ENCODE measurements at places on chromosomes 1 and 21.

- DNase-seq = no peak
These were observed 21.9 kb downstream of the RHEX start for GRCh38 chr1:206074839-206075238.

DNA sequence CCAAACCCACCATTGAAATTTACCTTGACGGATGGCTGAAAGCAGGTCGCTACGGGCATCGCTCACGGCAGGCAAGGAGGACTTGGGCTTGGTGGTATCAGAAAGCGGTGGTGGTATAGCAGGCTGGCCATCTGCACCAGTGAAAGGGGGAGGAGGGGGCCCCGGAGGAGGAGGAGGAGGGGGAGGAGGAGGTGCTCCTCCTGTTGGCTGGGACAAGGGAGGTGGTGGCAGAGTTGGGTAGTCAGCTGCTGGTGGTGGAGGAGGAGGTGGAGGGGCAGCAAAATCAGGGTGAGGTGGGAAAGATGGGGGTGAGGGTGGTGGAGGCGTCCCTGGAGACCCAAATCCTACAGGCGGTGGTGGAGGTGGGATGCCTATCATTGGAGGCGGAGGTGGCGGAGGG, 17.2 kb downstream of the GPR3 start:
- no peak for DNase-seq

- DNase-seq = peak; percentile 88
These were observed 4.4 kb upstream of the LGR6 start for GRCh38 chr1:202189001-202189790.

DNA sequence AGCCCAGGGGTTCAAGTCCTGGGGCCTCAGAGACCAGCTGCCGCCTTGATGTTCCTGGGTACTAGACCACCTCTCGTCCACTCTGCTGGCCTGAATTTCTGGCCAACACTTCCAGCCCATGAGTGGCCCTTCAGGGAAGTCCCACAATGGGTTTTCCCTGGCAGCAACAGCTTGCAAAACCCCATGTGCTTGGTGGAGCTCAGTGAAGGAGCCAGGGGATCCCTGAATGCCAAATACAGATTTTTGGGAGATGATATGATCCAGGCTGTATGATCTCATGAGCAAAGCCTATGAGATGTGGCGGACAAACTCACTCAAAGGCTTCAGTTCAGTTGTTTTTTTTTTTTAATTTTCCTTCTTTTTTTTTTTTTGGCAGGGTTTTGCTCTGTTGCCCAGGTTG, 9.6 kb upstream of the RASSF5 start:
- DNase-seq = no peak

GRCh38 chr1:1684031-1684681, 8.4 kb downstream of the SLC35E2B start:
- DNase-seq = no peak

DNA sequence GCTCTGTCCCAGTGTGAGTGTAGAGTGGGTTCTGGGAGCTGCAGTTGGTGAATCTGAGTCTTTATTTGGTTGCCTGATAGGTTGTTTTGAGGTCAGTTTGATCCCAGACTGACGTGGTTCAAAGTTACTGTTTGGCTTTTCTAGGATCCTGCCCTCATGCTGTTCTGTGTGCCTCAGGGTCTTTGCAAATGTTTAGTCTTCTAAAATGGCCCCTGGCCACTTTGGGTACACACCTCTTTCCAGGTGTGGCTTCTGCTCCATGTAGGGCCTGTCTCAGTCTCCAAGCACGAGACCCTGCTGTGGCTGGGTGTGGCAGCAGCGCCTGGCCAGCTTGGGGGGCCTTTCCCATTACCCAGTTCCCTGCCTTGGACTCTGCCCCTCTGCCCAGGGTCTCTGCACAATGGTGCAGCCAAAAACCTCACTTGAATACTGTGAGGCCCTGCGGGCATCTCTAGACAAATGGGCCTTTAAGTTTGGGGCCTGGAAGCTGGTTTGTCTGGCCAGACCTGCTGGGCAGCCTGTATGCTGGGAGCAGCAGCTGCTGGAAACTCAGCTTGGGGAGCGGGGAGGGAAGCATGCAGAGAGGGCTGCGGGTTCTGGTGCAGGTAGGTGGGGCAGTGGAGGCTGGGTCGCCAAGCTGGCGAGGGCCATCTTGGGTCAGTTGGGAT, 5.6 kb downstream of the PTPRF start:
- no peak for DNase-seq

GRCh38 chr1:154813846-154814505, 56.1 kb downstream of the KCNN3 start:
- DNase-seq = no peak

DNA sequence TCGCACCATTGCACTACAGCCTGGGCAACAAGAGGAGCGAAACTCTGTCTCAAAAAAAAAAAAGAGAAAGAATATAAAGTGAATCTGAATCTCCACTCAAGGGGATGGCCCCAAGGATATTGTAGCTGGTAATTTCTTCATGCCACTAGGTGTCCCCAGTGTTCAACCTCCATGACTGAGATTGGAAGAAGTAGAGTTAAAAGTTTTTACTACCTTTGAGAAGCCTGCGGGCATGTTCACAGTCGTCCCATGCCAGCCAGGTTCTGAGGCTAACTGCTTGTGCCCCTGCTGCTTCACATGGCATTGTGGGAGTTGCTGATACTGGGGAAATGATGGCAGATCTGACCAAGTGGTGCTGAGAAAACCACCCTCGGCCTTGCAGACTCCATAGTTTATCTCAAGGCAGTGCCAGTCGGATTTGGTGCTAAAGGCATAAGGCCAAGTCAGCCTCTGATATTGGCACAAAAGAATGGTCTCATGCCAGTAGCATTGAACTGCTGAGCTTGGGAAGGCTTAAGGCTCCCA, 10.8 kb upstream of the SHISA4 start:
- DNase-seq = no peak

DNA sequence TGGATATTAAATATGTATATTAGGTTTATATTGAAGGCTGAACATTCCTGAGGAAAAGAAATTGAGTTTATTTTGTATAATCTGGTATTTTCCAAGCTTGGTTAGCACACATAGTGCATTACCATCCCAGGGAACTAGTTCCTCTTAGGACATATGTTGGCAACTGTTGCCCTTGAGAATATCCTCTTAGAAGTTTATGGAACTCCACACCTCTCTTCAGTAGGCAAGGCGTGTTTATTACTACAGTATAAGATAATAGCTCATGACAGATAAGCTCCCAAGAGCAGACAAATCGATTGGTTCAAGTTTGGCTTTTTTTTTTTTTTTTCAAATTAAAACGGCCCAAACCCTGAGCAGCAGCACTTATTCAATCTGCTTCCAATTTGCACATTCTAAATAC, 59.8 kb upstream of the SIPA1L2 start:
- DNase-seq = no peak

- DNase-seq = peak; percentile 48
These were observed 71.5 kb downstream of the HHAT start for GRCh38 chr1:210400043-210400840.

DNA sequence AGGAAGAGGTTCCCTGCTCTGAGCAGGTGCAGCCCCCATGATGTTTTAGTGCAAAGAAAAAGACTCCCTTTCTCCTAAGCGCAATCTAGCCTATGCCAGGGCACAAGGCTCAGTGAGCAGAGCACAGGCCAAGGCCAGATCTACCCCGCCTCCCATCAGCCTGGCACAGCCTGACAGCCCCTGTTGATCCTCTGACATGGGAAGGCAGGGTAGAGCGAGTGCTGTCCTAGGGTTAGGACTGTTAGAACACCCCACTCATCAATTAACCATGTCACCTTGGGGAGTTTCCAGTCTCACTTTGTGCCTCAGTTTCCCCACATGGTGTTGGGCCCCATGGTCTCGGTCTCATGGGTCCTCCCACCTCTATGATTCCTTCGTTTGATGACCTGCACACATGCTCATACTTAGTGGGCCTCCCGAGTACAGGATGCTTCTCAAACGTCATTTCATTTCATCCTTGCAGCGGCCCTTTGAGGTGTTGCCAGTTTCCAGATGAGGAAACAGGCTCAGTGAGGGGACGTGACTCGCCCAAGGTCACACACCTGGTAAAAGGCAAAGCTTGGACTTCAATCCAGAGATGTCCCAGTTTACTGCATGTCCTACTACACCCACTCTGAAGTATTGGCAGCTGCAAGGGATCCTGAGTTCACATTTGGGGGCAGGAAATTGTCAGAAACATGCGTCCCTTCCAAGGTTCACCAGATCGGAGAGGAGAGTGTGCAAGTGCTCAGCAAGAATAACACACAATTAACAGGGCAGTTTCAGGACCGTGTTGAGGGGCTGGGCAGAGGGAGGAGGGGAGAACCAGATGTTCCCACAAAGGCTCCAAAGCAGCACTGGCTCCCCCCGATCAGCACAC, 213.3 kb downstream of the TRABD2B start:
- DNase-seq = no peak

- no peak for DNase-seq
These were observed 355.1 kb downstream of the GPATCH2 start for GRCh38 chr1:217275655-217276398.

DNA sequence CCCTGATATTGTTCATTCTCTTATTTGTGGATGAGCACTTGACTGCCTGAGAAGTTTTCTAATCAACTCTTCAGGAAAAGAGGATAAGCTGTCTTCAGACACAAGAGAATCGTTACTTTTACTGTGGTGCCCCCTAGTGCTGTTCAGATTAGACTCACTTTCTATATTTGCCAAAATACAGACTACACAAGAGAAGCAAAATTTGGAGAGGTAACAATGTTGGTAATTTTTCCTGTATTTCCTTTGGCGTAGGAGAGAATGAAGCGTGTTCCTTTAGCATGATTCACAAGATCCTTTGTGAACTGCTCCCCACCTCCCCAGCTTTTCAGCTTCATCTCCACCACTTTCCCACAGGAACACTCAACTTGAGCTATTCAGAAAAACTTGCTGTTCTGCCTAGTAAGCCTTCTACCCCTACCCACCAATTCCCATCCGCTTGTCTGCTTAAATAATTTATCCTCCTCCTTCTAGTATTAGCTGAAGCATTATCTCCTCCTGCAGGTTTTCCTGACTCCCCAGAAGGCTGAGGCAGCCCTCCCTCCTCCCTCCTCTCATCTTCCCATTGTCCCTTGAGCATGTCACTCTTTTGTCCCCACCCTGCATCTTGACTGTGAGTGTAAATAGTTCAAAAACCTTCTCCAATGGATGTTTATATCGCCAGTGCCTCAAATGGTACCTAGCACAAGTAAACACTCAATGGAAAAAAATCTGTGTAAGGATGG, 4.5 kb downstream of the TNFSF4 start:
- DNase-seq = no peak

GRCh38 chr1:117527566-117528102, 78.2 kb upstream of the TENT5C start:
- no peak for DNase-seq

DNA sequence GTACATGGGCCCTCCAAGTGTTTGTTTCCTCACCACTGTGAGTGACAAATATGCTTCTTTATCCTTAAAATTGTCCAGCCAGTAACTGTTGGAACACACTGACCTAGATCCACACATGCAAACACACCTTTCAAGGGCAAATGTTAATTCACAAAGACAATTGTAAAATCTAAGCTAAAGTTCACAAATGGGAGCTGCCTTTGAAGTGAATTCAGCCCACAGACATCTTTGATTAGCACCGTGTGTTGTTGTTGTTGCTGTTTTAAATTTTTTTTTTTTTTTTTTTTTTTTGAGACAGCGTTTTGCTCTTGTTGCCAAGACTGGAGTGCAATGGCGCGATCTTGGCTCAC, 52.3 kb upstream of the SLC16A1 start:
- DNase-seq = no peak

DNA sequence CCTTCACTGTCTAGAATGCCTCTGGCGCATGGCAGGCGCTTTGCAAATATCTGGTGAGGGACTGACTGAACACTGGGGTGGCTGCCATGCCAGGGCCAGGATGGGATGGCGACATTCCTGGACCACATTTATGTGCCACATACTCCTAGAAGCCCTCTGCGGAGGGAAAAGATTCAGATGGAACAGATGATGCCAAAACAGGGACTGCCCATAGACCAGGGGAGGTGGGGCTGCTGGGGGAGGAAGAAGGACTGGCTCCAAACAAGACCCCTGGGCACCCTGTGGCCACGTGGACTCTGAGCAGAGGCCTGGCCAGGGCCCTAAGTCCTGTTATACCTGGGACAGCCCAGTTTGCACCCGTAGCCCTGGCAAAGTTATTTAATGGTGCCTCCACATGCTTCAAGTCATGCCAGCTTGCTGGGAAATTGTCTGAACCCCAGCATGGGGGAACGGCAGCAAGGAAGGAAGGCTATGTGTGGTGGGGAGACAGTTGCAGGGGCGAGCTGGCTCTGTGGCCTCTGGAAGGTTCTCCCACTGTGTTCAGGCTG, 44.1 kb downstream of the UMODL1 start:
- DNase-seq = no peak

DNA sequence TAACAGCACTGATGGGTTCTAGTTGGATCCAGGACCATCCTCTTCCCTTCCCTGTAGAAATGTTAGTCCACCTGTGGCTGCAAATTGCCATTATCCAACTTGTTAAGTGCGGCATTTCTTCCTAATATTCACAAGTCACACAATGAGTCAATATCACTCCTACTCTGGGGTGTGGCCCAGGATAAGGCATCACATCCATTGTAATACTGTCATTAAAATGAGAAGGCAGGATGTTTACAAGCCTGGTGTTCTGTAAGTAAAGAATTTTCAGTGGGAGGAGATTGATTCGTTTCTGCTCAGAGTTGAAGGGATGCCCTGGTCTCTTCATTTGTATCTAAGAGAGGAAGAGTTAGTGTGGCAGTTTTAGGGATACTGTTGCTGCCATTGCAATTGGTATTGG, 18.1 kb upstream of the ARHGAP29 start:
- no peak for DNase-seq

- no peak for DNase-seq
These were observed 80.4 kb upstream of the TARDBP start for GRCh38 chr1:10932088-10932487.

DNA sequence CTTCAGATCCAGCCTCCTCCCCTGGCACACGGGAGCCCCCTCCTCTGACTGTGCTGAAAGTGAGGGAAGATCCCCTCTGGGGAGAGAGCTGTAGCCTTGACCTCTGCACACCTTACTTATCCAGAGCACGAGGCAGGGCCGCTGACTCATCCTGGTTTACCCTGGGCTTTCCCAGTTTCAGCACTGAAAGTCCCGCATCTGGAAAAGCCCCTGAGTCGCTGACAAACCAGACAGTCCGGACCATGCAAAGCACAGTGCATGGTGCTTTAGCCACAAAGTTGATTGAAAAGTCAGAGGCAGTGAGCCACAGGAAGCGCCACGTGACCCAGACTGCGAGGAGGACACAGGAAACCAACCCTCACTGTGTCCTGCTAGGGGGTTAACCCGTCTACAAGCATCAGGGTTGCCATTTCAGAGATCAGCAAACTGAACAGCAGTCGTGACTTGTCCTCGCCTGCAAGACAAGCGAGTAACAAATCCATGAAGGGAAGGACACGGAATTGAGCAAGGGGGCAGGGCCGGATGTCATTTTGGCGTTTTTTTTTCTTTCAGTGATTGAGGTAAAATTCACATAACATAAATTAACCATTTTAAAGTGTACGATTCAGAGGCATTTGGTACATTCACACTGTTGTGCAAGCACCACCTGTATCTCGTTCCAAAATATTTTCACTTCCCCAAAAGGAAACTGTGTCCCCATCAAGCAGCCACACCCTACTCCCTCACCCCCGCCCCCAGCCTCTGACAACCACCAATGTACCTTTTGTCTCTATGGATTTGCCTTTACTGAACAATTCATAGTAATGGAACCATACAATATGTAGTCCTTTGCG, 19.9 kb upstream of the IFNGR2 start:
- DNase-seq = peak; percentile 76

All from stimulated activated CD4-positive, alpha-beta T cell treated with anti-CD3 and anti-CD28 coated beads, Interleukin-2, amount 100 ng/mL, for 24 hours (primary cell).